A549 (cell line): ENCODE measurements at places on chromosomes 16 and 17. TPM values are rescaled to one million over a fixed set of nuclear protein-coding genes. Genes with fewer than 3 reads are reported as not detected.

DNA sequence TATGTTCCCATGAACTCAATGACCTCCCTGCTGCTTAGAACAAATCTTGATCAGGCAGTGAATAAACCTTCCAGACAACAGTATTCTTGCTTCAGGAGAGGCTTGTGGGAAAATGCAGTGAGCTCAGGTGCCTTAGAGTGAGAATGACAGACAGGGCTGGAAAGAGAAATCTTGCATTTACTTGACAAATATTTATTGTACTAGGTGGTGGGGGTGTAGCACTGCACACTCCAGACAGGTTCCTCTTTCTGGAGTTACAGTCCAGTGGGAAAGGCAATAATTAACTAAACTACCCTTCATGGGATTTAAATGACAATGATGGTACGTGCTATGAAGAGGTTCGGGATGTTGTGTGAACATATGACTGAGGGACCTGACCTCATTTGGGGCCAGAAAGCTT, 182.9 kb downstream of the SHISA9 start:
- DNase-seq, result no peak

DNA sequence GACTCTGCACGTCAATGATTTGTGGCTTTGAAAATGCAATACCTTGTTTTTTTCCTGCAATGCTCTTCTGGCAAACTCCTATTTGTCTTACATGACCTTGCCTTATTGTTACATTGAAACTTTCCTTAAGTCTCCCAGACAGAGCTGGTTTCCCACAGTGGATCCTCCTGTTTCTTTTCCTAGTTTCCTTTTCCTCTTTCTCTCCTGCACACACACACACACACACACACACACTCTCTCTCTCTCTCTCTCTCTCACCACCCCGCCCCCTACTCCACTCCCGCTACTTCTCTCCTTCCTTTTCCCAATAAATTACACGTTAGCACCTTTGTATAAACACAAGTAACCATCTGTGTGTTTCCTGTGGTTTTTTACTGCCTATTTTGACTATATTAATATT, 2.3 kb downstream of the ORC6 start:
- no peak for DNase-seq

DNA sequence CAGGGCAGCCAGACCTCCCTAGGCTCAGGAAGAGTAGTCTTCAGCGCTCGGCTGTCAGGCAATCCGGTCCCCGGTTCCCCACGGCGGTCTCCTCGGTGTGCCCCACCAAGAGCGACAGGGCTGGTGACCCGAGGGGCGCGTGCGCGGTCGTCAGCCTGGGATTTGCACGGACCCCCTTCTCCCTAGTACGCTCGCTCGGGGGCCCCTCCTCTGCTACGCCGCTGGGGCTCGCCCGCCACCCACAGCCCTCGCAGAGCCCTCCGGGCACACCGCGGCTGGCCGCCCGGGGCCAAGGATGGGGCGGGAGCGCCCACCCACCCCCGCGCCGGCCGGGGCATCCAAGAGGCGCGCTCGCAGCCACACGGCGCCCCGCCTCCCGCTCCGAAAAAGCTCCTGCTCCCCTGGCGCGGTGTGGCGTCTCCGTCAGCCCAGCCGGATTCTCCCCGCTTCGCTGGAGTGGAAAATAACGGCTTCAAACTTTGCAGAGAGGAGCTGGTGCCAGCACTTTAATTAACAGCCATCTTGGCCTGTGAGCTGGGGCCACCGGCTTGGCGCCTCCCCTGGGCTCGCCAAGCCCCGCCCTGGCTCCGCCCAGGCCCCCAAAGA, 2.1 kb upstream of the C1QL1 start:
- DNase-seq, result no peak

GRCh38 chr17:68239632-68240366, 8.0 kb upstream of the AMZ2 start:
- no peak for DNase-seq

GH1 gene
- not detected in 3 replicates for polyA plus RNA-seq

TMC8 gene
- 0.16 to 0.32 TPM (median 0.26 TPM) in 3 replicates for polyA plus RNA-seq

RARA gene
- 17.2 to 18.5 TPM (median 17.9 TPM) in 3 replicates for polyA plus RNA-seq

KCNH6 gene
- polyA plus RNA-seq, result not detected in 3 replicates

DNA sequence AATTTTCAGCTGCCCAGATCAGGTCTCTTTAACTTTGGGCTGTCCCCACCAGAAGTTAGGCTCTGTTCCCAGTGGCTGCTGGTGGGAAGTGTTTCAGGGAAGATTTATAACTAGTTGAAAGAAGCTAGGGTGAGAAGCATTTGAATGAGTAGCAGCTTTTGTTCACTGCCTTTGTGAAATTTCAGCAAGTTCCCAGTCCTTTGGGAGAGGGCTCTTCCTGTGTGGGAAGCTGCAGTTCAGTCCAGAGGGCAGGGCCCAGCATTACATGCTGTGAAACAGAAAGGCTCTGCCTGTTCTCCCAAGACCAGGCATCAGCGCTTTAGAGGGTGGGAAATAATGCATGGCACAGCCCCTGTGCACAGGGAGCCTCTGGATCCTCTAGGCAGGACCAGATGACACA, 17.8 kb downstream of the PROCA1 start:
- DNase-seq, result no peak

PRM3 gene
- not detected in 3 replicates for polyA plus RNA-seq

GNAO1 gene
- polyA plus RNA-seq, result 0.23 to 0.47 TPM (median 0.24 TPM) in 3 replicates

CDRT15 gene
- not detected in 3 replicates for polyA plus RNA-seq

SSTR5 gene
- polyA plus RNA-seq, result 0.06 TPM in 1 of 3 replicates, not detected in the others

DNA sequence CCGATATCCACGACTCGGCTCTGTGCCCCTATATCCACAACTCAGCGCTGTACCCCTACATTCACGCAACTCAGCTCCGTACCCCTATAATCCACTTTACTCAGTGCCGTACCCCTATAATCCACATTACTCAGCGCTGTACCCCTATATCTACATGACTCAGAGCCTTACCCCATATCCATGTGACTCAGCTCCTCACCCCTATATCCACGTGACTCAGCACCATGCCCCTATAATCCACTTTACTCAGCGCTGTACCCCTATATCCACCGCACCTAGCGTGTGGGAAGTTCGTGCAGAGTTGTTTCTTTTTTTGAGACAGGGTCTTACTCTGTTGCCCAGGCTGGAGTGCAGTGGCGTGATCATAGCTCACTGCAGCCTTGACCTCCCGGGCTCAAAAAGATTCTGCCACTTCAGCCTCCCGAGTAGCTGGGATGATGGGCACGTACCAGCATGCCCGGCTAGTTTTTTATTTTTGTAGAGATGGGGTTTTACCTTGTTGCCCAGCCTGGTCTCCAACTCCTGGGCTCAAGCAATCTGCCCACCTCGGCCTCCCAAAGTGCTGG, 17.4 kb downstream of the CYB5D2 start:
- DNase-seq, result no peak

CCL1 gene
- polyA plus RNA-seq, result not detected in 3 replicates

- no peak for DNase-seq
Measured at GRCh38 chr16:68072038-68072695, 13.0 kb upstream of the NFATC3 start.

- DNase-seq, result no peak
Measured at GRCh38 chr16:89232107-89232506, 14.6 kb downstream of the ZNF778 start.

GRCh38 chr16:31090540-31090939, 1.8 kb upstream of the PRSS53 start:
- no peak for DNase-seq

DNA sequence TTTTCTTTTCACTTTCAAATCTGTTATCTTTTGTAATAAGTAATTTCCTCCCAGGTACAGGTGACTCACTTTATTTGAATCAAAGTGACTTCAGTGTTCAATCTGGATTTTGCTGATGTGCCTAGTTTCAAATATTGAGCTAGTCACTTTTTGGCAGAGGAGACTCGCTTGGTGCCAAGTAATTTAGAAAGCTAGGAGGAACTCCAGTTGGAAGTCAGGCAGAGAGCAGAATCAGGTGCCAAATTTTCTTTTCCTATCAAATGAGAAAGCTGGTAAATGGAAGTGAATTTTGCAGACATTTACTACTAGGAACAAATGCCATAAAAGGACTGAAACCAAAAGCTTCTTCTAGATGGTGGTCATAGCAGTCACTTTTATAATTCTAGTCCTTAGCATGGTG, 656.0 kb upstream of the KIF2B start:
- no peak for DNase-seq

GRCh38 chr17:71878271-71878670, 242.5 kb upstream of the SOX9 start:
- no peak for DNase-seq

GRCh38 chr16:55746081-55746480, 86.8 kb downstream of the CES1 start:
- no peak for DNase-seq

- DNase-seq, result no peak
Measured at GRCh38 chr16:28188085-28188916, 23.5 kb downstream of the XPO6 start.

DNA sequence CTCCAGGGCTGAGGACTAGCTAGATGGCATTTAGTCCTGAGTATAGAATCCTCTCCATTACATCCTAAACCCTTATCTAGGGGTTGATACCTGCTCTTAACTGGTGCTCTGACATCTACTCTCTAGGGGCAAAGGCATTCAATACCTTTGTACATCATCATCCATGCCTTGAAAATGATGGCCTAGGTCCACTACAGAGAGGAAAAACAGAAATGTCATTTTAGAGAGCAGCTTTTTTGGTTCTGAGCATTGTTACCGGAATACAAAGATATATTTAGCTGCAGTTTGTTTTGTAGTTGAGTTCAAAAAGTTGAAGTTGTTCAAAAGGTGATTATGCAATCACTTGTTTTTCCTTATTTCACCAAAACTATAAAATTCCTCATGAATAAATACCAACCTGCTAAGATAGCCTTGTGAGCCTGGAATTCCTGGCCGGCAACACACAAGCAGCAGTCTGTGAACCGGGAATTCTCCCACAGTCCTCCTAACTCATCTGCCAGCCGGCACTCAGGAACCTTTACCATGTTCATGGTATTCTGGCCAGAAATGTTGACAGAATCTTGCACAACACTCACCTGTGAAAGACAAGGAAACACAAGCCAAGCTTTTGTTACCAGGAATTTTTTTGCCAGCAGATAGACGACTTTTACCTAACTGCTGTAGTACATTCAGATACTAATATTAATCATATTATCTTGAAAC, 35.4 kb downstream of the NXPH3 start:
- no peak for DNase-seq

GRCh38 chr16:9612267-9612666, 520.8 kb downstream of the HAPSTR1 start:
- no peak for DNase-seq

FAM20A gene
- polyA plus RNA-seq, result 0.03 to 0.09 TPM in 2 of 3 replicates, not detected in the other

- no peak for DNase-seq
Measured at GRCh38 chr17:68599091-68599490, 2.1 kb downstream of the FAM20A start.

TPPP3 gene
- polyA plus RNA-seq, result 8.7 to 10.9 TPM (median 9.6 TPM) in 3 replicates
